Left cardiac atrium (tissue), 4 donors: ENCODE measurements at places on chromosomes 7 and 10. TPM values are rescaled to one million over a fixed set of nuclear protein-coding genes. Genes with fewer than 3 reads are reported as not detected.

- DNase-seq, result no peak
These were observed 697.6 kb downstream of the PHTF2 start for GRCh38 chr7:78496096-78496630.

DNA sequence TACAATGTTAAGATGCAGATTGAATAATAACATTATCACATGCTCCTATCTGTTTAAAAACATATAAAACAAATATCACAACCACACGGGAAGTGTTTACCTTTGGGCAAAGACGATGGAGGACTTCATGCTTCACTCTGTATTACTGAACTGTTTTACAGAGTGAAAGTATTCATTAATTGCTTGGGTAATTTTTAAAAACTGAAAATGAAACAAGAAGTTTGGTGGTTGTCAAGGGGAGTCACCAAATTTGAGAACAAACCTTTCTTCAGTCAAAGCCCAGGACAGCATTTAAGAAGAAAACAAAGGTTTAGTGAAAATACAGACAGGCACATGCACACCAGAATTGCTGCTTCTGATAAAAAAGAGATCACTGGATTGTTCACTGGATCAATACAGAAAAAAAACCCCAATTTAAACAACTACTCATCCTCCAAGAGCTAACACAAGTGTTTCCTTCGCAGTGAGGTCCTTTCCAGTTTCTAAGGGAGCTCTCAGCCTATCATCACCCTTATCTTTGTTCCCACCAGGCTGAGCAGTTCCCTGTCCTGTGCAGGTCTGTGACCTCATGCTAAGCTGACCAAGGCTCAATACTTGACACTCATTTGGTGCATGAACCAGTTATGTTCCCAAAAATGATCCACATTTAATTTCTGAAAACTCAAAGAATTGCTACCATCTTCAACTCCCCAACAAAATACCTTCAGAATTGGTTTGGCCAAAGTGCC is 8.8 kb downstream of the PARP12 start:
- no peak for DNase-seq

- DNase-seq, result no peak
These were observed 349.0 kb downstream of the ZWINT start for GRCh38 chr10:56012101-56012500.

DNA sequence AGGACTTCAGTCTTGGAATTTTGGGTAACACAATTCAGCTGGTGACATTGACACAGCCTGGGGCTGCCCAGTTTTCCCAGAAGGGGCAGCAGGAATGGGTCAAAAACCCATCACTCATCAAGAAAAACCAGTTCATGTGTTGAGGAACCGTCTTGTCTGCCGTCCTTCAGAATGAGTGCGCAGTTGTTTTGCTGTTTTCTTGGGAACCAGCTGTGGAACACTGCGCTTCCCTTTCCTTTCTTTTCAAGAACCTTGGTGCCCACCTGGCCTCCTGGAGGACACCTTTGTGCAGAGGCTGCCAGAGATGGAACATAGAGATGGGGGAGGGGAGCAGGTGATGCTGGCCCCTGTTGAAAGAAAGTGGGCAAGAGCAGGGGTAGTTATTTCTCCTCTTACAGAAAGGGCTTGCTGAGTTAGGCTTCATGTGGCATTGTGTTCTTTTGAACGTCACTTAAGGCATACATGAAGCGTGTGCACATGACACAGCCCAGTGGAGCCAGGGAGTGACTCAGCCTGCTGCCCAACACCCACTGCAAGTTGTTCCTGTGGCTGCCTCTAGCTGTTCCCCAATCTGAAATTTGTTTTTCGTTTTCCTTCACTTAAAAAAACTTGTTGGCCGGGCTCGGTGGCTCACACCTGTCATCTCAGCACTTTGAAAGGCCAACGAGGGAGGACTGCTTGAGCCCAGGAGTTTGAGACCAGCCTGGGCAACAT is 87.4 kb upstream of the TNS3 start:
- peak; percentile 80 for DNase-seq

DNA sequence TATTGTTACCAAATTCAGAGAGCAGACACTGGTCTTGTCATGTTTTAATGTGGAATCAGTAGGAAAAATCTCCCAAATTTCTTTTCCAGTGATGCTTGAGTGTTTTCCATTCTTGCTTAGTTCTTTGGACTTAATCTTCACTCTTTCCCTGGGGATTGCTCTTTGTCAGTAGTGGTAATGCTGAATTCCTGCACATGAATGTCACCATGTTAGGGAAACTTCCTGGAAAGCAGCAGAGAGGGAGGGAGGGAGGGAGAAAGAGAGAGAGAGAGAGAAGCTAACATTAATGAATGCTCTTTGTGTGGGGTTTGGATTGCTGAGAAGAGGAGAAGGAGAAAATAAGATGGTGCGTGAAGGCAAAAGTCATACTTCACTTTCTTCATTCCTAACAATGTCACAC is 295.3 kb upstream of the COBL start:
- DNase-seq, result no peak

DNA sequence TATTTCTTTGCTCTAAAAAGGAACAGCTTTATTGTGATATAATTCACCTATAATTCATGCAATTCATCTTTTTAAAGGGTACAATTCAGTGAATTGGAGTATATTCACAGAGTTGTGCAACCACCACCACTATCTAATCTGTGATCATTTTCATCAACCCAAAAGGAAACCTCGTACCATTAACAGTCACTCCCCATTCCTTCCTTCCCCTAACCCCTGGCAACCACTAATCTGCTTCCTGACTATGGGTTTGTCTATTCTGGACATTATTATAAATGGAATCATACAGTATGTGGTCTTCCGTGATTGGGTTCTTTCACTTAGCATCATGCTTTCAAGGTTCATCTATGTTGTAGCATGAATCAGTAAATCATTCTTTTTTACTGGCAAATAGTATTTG is 52.3 kb downstream of the MKI67 start:
- no peak for DNase-seq

- no peak for DNase-seq
These were observed 1279.1 kb upstream of the SORCS1 start for GRCh38 chr10:108443636-108444035.

DNA sequence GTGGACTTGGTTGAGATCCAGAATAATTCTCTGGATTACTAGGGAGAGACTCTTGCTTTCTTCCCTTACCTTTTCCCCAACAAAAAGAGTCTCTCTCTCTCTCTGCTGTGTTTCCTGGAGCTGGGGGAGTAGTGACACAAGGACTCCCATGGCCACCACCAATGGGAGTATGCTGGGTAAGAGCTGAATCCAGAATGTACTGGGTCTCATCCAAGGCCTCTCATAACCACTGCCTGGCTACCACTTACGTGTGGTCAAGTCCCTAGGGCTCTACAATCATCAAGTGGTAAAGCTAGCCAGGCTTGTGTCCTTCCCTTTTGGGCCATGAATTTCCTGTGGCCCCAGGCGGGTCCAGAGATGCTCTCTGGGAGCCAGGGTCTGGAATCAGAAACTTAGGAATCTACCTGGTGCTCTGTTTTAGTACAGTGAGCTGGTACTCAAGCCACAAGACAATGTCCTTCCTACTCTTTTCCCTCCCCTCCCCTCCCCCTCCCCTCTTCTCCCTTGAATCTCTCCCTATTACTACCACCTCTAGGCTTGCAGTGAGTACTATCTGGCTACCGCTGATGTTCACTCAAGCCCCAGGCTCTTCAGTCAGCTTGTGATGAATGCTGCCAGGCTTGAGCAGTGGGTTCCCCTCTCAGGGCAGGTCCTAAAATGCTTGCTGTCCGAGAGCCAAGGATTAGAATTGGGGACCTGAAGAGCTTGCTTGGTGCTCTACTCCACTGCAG is 196.6 kb downstream of the BBS9 start:
- DNase-seq, result no peak

GRCh38 chr7:129013048-129013724 is 41.7 kb downstream of the TNPO3 start:
- DNase-seq, result no peak

DNA sequence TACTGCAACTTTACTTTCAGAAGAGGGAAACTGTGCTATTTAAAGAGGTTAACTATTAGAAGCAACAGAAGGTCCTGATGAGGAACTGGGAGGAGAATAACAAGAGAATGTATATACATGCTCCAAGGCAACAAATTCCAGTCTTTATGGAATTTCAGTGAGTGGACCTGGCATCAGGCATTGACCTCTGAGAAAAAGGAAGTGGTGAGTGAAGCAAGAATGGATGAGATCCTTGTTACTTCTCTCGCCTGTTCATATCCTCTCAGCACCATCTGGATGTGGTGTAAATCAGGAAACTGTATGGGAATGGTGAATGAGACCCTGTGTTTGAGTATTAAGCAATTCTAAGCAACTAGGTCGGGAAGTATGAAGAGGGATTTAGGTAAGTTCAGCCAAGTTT is 30.3 kb upstream of the KBTBD2 start:
- no peak for DNase-seq

DNA sequence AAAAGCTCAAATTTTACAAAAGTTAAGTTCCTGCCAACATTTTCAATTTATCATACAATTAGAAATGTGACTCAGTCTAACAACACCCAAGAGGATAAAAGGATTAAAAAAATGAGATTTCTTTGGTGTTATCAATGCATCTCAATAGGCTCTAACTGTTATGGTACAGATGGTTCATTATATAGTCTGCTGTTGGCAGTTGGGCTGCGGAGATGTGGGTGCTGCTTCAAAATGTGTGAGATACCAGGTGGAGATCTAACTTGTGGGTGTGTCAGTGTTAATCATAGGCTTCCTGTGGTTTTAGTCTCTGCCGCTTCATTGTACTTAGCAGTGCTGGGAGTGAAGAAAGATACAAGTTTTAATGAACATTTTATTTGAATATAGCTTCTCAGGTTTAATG is 231.2 kb downstream of the EXOC4 start:
- DNase-seq, result no peak

- no peak for DNase-seq
These were observed 449.1 kb upstream of the NRP1 start for GRCh38 chr10:33783557-33783956.

GRCh38 chr10:34010891-34011290 is 676.4 kb upstream of the NRP1 start:
- no peak for DNase-seq

- DNase-seq, result no peak
These were observed 435.7 kb upstream of the GALNT17 start for GRCh38 chr7:70696201-70696754.

DNA sequence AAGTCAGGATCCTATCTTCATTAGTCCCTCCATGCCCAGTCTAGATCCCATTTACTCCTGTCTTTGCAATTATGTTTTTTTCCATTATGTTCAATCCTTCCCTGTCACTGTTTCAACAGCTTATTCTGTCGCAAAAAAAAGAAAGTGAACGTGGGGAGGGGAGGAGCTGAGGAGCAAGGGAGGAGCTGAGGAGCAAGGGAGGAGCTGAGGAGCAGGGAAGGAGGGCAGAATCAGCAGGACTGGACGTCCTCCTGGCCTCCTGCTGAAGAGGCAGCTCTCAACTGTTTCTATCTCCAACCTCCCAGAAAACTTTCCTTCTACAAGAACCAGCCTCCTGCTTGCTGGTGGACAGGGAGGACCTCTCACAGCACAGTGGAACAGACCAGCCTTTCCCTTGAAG is 26.0 kb downstream of the LARP4B start:
- no peak for DNase-seq

The UCN3 gene
- not detected for total RNA-seq

The ACSL5 gene
- 14.4 TPM for total RNA-seq

The ADAM12 gene
- total RNA-seq, result 6.7 TPM

The BAMBI gene
- total RNA-seq, result 54.8 TPM
